ENCODE measurements at places on chromosomes 5 and 9. TPM values are rescaled to one million over a fixed set of nuclear protein-coding genes. Genes with fewer than 3 reads are reported as not detected.

NDUFB6 gene
- total RNA-seq, result 28.9 TPM

TAL2 gene
- not detected for total RNA-seq

NEURL1B gene
- total RNA-seq, result 0.36 TPM

RASGRF2 gene
- 6.7 TPM for total RNA-seq

ZDHHC11B gene
- total RNA-seq, result 1.2 TPM

SAP30L gene
- 32.8 TPM for total RNA-seq

OMD gene
- total RNA-seq, result not detected

PCDHGA2 gene
- not detected for total RNA-seq

DAB2IP gene
- 0.07 TPM for total RNA-seq

IL31RA gene
- total RNA-seq, result 3.0 TPM

LCN15 gene
- total RNA-seq, result not detected

TRAF1 gene
- total RNA-seq, result 145 TPM

PRRC1 gene
- total RNA-seq, result 53.8 TPM

TAF11L10 gene
- total RNA-seq, result not detected

OR1J2 gene
- total RNA-seq, result not detected

PCDHB10 gene
- not detected for total RNA-seq

IFNE gene
- not detected for total RNA-seq

ITGA1 gene
- total RNA-seq, result 136 TPM

CTXN3 gene
- total RNA-seq, result not detected

REXO4 gene
- 34.3 TPM for total RNA-seq

CDC25C gene
- total RNA-seq, result 14.0 TPM

Measured in natural killer cell treated with Interleukin-12 subunit alpha and Interleukin-12 subunit beta and Interleukin-15 and Interleukin-18, amount 100 ng/mL, for 72 hours (primary cell).